ENCODE measurements at places on chromosomes 5 and 9.

- DNase-seq = no peak
Observed at GRCh38 chr9:107158321-107158720, 124.8 kb upstream of the RAD23B start.

DNA sequence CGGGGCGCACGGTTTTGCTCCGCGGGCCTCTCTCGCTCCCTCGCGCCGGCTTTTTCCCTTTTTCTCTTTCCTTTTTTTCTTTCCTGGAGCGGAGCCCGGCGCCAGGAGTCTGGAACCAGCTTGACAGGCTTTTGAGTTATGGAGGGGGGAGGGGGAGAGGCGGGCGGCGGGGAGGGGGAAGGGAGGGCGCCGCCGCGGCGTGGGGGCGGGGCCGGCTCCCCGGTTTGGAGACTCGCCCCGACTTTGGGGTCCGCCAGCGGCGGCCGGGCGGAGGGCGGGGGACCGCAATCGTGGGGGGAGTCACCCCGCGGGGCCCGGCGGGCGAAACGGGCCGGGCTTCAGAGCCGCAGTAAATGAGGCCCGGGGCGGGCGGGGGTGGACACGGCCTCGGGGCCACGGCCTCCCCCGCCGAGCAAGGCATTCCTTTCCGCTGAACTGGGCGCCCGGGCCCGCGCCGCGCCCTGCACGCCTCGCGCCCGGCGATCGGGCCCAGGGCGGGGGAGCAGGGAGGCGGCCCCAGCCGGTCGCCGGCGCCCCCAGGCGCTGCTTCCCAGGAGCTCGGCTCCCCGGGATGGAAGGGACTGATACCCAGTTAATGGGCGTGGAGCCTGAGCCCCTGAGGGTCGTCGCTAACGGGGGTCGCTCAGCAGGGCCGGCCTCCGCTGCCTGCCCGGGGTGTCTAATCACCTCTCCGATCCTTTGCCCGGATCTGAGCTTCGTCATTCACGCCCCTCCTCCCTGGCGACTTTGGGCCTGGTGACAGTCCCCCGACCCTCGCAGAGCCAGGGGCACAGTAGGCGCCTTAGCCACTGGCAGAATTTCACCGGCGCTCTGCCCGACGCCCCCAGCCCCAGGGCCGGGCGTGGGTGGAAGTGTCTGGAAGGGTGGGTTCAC lies 138.1 kb downstream of the C9orf50 start:
- peak; percentile 46 for DNase-seq

GRCh38 chr9:39588500-39589137 lies 233.2 kb downstream of the SPATA31A1 start:
- no peak for DNase-seq

GRCh38 chr9:23011669-23012068 lies 565.0 kb downstream of the DMRTA1 start:
- DNase-seq = no peak

DNA sequence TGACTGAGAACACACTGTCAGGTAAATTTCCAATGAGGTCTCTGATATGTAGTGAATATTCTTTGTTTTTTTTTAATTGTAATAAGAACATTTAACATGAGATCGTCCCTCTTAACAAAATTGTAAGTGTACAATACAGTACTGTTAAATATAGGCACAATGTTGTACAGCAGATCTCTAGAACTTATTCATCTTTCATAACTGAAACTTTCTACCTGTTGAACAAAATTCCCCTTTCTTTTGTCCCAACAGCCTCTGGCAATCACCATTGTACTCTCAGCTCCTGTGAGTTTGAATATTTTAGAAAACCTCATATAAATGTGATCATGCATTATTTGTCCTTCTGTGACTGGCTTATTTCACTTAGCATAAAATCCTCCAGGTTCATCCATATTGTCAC lies 10.6 kb upstream of the PRLR start:
- DNase-seq = no peak

GRCh38 chr5:93582677-93583438 lies at the start of gene NR2F1:
Gene NR2F1 (plus strand): TSS chr5:93583222. CDS start chr5:93585024, 1,802 bp downstream.
- DNase-seq = no peak

DNA sequence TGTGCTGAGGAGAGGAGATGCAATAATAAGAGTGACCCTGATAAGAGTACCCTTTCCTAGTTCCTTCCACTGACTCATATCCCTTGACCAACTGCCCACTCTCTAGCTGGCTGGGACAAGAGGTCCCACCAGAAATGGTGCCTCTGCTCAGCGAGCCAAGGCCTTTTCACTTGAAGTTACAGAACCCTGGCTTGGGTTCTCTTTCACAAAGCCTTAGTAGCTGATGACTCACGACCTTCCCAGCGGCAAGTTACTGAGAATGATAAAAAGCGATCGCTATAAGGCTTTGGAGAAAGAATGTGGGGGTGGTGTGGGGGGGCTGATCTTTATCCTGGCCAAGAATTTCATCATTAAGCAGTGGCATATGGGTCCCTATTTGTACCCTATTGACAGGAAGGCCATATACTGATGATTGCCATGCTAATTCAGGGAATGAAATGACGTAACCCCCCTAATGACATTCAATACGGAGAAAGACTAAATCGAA lies 90.3 kb downstream of the FBXO38 start:
- no peak for DNase-seq

DNA sequence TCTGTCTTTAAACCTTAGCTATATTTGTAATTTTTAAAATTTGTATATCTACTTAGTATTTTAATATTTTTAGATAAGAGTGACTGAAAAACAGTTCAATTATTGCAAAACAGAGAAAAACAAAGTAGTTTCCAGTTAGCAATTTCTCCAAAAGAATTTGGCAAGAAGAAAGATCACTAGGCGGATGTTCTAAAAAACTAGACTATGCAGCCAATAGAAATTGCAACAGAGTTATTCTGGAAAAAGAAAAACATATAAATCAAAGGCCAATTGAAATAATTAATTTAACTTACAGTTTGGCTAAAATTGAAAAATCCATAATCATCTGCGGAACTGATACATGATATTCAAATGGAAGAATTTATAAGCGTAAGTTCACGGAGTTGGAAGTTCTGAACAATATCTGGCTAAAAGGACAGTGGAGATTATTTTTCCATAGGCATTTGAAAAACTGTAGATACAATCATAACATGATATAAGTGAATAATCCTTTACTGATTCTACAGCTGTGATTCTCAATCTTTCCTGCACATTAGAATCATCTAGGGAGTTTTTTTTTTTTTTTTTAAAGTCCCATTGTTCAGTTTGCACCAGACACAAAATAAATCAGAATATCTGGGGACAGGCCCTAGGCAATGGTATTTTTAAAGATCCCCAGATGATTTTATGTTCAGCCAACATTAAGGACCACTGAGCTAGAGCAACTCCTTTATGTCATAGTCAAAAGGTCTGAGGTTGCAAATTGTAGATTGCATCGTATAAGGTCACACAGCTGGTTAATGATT lies 605.1 kb upstream of the DAB2 start:
- no peak for DNase-seq

- no peak for DNase-seq
Observed at GRCh38 chr5:59296317-59297264, 596.9 kb downstream of the PDE4D start.
